IPS-NIHi11 (cell line): ENCODE measurements at places on chromosomes 2 and 18.

- DNase-seq, result no peak
These were observed 289.1 kb downstream of the GULP1 start for GRCh38 chr2:188580738-188581137.

- DNase-seq, result no peak
These were observed 9.1 kb downstream of the MARCHF4 start for GRCh38 chr2:216363221-216363620.

DNA sequence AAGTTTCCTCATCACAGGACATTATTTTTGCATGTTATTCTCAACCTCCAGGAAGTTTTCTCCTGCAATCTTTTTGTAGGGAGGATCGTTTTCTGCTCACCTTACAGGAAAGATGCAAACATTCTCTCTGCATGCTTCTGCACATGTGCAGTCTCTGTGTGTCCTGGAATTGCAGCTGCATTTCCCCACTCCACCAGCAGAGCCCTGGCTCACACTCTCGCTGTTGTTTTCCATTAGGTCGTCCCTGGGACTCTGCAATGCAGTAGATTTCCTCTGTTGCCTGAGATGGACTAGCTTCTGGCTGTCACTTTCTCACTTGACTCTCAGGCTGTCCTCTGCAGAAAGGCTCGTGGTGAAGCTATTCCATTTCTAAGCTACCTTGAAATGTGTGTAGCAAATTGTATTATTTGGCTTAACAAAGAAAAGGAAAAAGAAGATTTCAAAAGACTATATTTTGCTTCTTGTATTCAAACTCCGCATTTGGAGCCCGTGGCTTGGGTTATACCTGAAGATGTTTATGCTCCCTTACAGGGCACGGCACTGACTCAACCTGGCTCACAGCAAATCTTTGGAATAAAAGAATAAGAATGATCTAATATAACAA is 346.7 kb downstream of the RAD51AP2 start:
- peak; percentile 63 for DNase-seq

GRCh38 chr2:25851740-25852503 is 26.4 kb downstream of the ASXL2 start:
- DNase-seq, result peak; percentile 28

- DNase-seq, result no peak
These were observed 110.4 kb upstream of the FOSL2 start for GRCh38 chr2:28282248-28282647.

GRCh38 chr2:98909317-98910211 is 26.5 kb downstream of the CRACDL start:
- peak; percentile 88 for DNase-seq

GRCh38 chr2:48527226-48527885 is 2.6 kb upstream of the STON1 start:
- DNase-seq, result no peak

DNA sequence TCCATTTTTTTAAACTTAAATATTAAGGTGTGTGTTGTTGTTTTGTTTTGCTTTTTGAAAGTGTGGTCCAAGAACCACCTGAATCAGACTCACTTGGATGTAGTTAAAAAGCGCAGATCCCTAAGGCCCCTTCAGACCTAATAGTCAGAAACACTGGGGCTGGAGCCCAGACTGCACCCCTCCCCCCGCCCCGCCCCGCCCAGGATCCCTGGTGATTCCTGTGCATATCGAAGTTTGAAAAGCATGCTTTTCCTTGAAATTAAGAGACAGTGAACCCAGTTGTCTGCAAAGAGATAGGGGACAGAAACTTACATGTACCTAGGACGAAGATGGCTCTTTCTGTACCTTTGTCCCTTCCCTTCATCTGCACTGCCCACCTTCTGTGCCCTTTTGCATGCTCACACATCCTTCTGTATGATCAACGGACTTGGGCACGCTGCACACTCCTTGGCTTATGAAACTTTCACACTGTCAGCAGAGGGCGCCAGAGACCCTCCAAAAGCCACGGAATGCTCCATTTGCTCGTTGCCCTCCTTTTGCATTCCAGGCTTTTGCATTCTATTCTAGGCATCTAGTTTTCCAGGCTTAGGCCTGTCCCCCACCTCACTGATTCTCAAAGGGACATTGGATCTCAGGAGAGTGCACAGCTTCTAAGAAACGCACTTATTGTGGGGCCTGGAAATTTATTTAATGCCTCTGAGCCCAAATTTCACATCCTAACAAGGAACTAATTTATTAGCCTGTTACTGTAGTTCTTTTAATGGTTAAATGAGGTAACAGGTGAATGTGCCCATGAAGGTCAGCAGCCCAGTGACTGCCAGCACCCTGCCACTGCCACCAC is 32.8 kb upstream of the SLC14A1 start:
- peak; percentile 83 for DNase-seq

GRCh38 chr2:239300871-239301735 is 99.7 kb downstream of the HDAC4 start:
- no peak for DNase-seq

- no peak for DNase-seq
These were observed 205.0 kb downstream of the UBE2E3 start for GRCh38 chr2:181185421-181185820.

DNA sequence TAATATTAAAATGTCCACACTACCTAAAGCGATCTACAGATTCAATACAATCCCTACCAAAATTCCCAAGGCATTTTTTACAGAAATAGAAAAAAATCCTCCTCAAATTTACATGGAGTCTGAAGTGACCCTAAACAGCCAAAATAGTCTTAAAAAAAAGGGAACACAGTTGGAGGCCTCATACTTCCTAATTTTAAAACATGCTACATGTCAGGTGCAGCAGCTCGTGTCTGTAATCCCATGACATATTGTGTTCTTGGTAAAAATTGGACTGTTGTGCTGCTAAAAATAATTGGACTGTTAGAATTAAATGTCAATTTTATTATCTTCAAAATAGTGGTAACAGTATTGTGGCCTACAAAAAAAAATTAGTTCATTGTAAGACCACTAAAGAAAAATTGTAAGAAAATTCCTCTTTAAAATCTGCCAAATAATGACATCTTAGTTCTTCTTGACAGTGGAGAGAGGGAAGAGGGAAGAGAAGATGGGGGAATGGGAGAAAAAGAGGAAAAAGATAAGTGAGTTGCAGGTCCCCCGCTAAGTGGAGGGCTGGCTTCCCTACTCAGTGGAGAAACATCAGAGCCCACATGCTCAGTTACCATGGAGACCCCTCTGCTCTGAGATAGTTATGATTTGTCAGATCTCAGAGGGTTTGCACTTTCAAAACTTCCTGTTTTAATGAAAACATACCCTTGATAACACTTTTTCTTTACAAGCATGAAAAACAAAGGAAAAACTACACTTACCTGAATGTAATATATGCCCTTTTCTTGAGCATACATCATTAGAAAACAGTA is 46.5 kb downstream of the UNC50 start:
- DNase-seq, result no peak

- DNase-seq, result no peak
These were observed 303.2 kb upstream of the MC4R start for GRCh38 chr18:60675801-60676200.

- DNase-seq, result no peak
These were observed 132.9 kb downstream of the FMNL2 start for GRCh38 chr2:152467677-152468410.

DNA sequence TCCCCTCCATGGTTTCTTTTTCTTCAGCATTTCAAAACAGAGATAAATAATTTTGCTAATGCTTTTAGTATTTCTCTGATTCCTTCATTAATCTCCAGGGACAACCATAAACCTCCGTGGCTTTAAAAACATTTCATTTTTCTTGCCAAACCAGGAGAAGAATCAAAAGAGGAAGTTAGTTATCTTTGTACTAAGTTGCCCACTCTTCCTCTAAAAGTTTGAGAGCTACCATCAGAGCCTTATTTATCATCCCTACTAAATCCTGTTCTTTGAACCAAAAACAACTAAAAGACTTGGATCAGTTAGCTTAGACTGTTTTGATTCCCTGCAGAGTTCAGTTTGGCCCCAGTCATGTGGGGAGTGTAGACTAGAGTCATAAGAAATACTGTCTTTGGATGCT is 208.4 kb downstream of the SETBP1 start:
- DNase-seq, result no peak

- no peak for DNase-seq
These were observed 10.6 kb downstream of the THNSL2 start for GRCh38 chr2:88180605-88181240.

DNA sequence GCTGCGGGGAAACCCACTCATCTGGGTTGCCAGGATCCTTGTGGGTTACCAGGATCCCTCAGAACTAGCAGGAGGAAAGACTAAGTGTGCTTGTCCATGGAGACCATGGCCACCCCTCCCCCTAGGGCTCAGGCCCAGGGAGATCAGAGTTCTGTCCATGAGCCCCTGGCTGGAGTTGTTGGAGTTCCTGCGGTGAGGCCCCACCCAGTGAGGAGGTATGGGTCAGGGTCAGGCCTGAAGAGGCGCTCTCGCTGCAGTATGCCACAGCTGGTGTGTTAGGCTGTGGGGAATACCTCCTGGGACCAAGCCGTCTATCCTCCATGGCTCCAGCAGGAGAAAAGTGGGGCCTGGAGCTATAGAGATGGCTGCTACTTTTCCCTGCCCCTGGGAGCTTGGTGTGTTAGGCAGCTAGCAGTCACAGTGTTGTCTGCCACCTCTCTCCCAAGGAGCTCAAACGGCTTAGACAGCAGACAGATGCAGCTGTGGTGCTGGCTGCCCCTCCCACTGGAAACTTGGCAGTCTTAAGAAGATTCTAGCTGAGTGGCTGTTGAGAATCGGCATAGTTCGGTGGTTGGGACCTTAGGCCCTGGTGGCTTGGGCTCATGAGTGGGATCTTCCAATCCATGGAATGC is 240.3 kb upstream of the CELF4 start:
- no peak for DNase-seq

- no peak for DNase-seq
These were observed 26.9 kb downstream of the AGAP1 start for GRCh38 chr2:235520787-235521186.

GRCh38 chr2:23489471-23490322 is 104.7 kb downstream of the KLHL29 start:
- DNase-seq, result no peak

GRCh38 chr2:14633061-14633460 is 544 bp downstream of the LRATD1 start:
- DNase-seq, result no peak

DNA sequence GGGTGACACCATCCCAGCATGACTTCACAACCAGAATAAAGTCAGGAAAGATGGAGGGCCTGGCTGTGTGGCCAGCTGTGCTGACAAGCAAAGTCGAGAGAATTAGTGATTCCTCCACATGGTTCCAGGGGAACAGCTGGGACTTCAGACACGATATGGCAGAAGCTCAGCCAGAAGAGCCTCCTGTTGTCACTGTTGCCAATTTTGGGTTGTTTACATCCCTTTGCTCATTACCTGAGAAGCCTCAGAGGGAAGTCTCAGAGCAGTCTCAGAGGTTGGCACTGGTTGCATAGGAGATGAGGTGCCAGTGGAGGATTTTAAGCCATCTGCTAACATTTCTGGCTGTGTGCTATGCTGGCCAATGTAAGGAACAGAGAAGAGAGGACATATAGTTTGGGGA is 16.0 kb downstream of the LINC00305 start:
- DNase-seq, result no peak

DNA sequence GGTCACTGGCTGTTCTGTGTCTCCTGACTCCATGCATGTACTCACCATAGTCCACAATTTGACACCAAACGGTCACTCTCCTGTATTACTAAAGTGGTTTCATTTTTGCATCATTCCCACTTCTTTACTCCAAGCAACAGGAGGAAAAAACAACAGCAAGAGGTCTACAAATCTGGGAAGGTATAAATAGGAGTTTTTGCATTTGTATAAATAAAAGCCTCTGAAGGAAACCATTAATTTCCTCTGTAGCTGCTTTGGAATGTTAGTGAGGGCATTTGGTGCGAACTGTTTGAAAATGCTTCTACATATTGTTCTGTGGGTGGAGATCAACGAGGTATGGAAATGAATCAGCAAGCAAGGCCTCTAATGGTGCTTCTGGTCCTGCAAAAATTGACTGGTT is 148.5 kb upstream of the DLX2 start:
- no peak for DNase-seq

- DNase-seq, result no peak
These were observed 477.2 kb upstream of the VRK2 start for GRCh38 chr2:57569396-57569795.

- DNase-seq, result peak; percentile 38
These were observed 38.4 kb downstream of the LYPD6B start for GRCh38 chr2:149076863-149077412.

DNA sequence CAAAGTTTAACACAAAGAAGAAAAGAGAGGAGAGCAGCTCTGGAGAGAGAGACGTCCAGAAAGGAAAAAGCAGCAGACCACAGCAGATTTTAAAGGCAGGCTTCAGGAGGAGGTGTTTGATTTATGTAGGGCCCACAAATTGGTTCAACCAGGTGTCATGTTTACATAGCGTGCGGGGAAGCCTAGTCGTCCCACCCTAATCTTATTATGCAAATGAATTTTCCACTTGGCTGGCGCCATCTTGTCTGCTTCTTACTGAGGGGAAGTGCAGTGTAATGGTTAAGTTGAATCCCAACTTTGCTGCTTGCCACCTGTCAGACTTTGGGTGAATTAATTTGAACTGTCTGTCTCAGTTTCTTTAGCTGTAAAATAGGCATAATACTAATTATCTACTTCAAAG is 282.4 kb upstream of the CYRIA start:
- DNase-seq, result no peak

DNA sequence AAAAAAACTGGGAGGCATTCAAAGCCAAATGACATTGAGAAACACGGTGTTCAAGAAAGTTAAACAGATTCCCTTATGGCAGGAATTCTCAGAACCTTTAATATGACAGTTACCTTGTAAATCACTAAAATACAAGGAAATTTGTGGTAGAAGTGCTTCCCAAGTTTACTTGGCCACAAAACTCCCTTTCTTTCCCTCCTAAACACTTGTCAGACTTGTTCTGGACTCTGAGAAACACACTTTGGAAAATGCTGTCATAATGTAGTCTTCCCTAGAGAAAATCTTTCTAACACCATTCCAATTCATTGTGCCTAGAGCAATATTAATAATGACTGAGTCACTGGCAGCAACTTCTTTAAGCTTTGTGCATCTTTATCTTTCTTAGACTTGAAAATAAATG is 140.4 kb downstream of the ANKRD44 start:
- DNase-seq, result no peak

GRCh38 chr18:70279470-70279869 is 9.4 kb upstream of the SOCS6 start:
- no peak for DNase-seq

DNA sequence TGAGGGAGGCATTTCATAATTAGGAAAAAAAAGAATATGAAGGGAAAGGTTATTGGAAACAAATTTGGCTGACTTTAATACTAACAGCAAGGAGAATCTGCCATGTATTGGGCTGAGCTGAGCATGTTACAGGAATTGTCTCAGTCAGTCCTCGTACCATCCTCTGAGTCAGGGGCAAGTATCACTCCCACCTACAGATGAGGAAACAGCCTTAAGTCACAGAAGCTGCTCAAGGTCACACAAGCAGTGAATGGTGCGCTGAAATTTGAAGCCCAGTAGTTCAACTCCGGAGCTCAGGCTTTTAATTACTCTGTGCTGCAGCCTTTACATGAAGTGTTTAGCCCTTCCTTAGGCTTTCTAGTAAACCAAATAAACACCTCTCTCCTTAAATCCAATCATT is 17.3 kb downstream of the PROKR1 start:
- DNase-seq, result no peak
